Stimulated activated CD4-positive, alpha-beta T cell treated with anti-CD3 and anti-CD28 coated beads, TNF-alpha, amount 100 ng/mL, for 4 hours (primary cell): ENCODE measurements at places on chromosomes 7 and 10.

DNA sequence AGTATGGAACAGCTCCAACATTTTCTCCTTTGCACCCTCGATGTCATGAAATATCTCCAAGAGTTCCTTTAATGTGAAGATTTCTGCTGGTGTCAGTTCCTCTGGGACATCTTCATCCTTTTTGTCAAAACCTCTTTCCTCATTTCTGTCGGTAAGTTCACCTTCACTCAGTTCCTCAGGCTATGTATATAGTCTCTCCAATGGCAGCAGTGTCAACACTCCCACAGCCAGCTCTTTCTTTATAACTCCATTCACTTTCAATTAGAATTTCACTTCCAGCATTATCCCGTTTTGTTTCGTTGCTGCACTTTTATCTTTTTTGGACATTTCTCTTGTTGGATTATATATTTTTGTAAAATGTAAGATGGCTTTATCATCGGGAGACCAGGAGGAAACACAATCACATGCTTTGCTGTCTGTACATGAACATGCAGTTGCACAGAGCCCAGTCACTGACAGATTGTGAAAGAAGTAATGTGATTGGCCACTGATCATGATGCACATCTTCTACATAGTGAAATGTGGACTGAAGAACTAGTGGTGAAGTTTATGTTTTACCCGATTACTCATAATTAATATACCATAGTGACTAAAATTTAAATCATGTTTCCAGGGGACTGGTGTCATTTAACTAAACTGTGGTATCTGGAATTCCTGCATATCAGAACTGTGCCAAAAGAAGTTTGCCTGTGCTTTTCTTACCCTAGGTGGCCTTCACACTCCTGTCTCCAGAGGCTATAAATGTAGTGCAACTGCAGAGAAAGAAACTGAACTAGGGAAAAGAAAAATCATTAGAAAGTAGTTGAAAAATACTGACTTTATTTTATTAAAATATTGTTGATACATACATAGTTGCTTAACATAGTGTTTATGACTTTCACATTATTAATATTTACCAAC lies 289.6 kb downstream of the PPP1R3A start:
- DNase-seq, result no peak

DNA sequence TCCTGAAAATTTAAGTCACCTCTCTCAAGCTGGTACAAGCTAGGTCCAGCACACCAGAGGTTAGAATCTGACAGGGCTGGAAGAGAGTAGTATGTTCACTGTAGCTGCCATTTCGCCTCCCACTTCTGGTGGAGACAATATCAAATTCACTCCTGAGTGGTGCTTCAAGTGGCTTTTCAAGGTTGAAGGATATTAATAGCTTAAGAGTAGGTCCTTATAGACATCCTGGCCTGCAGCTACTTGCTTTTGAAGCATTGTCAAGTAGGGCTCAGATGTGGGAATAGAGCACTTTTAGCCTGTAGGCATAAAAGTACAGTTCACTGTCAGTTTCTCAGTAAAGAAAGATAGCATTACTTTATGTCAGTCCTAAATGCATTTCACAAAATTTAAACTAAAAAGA lies 270.5 kb upstream of the PLPP4 start:
- DNase-seq, result no peak

DNA sequence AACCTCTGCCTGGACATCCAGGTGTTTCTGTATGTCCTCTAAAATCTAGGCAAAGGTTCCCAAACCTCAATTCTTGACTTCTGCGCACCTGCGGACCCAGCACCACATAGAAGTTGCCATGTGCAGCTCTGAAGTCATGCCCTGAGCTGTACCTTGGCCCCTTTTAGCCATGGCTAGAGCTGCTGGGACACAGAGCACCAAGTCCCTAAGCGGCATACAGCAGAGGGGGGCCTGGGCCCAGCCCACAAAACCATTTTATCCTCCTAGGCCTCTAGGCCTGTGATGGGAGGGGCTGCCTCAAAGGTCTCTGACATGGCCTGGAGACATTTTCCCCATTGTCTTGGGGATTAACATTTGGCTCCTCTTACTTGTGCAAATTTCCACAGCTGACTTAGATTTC lies 14.6 kb downstream of the TMEM243 start:
- DNase-seq, result no peak

DNA sequence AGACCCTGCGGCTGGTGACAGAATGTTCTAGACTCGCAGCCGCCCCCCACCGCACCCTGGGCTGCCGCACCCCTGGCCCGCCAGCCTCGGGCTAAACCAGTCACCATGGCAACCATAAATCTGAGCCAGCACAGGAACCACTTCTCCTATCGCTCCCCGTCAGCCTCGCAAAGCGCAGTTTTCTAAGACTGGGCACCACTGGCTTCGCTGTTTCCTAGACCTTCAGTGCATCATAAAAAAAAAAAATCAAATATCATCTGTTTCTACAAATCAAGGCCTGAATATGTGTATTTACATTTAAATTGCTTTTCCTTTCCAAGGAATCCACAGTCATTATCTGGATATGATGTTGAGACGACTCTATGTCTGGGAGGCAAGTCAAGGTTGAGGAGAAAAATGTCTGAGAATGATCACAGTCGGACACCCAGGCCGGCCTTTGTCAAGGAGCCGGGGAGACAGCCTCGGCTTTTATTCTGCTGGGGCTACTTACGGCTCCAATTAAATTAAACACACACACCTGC lies 99.9 kb downstream of the PTPRN2 start:
- no peak for DNase-seq

GRCh38 chr7:64643566-64643965 lies 22.4 kb upstream of the ZNF107 start:
- no peak for DNase-seq

- no peak for DNase-seq
These were observed 17.7 kb downstream of the LRRC20 start for GRCh38 chr10:70364772-70365091.
